ENCODE measurements at places on chromosomes 5 and 9. TPM values are rescaled to one million over a fixed set of nuclear protein-coding genes. Genes with fewer than 3 reads are reported as not detected.

DNA sequence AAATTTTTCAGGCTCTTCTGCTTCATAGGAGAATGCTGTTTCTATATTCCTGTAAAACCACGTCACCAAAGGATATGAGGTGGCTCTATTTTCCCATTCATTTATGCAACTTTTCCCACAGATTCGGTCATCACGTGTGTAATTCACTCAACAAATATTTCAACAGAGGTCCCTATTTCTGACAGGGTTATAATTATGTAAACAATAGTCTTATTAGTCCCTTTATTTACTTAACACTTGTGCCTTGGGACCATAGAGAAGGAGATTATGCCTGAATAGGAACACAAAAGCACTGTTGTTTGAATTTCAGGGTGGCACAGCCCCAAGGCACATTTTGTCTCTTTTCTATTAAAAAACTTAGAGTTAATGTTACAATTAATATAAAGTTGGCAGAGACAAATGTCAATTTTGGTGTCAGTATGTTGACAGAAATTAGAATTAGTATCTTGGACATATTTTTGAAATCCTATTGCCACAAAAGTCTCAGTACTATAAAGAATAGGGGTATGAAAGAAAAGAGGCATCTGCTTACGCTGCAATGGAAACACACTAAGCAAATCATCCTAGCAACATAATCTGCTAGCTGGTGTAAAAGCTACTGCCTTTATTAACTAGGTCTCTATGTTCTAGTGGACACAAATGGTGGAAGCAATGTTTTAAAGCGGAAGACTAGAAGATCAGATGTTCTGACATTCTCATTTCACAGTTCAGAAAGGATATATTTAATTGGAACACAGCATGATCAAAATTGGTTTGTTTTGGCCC lies 229.1 kb upstream of the TBCA start:
- no peak overlapping the region for H3K27ac ChIP-seq
- no peak overlapping the region for H3K4me3 ChIP-seq
- DNase-seq = no peak
- H3K36me3 ChIP-seq = peaks cover 3% of the 10 kb centered on the region

- no peaks in the 10 kb centered on the region for H3K27me3 ChIP-seq
- DNase-seq = no peak
- no peaks in the 10 kb centered on the region for H3K36me3 ChIP-seq
- H3K4me3 ChIP-seq = no peak overlapping the region
- no peak overlapping the region for H3K27ac ChIP-seq
Measured at GRCh38 chr9:121313458-121314152, 45.6 kb downstream of the GSN start.

CCL27 gene
- 48.4 TPM for polyA plus RNA-seq

ANKRD20A1 gene
- polyA plus RNA-seq = 1.4 TPM

GRCh38 chr5:178544166-178544834 lies 45.9 kb downstream of the COL23A1 start:
- H3K27ac ChIP-seq = no peak overlapping the region
- no peak for DNase-seq
- no peaks in the 10 kb centered on the region for H3K27me3 ChIP-seq
- H3K4me1 ChIP-seq = no peaks in the 10 kb centered on the region

Measured in thymus (tissue), 14 donors.